CD4-positive, alpha-beta memory T cell (primary cell): ENCODE measurements at places on chromosomes 5 and 9. TPM values are rescaled to one million over a fixed set of nuclear protein-coding genes. Genes with fewer than 3 reads are reported as not detected.

The GNA14 gene
- not detected for polyA plus RNA-seq

The NOXA1 gene
- polyA plus RNA-seq: 0.29 TPM

The MAPKAP1 gene
- 59.1 TPM for polyA plus RNA-seq

The ZNF879 gene
- 4.4 TPM for polyA plus RNA-seq

The DBN1 gene
- polyA plus RNA-seq: not detected

- no peaks in the 10 kb centered on the region for H3K36me3 ChIP-seq
- no peaks in the 10 kb centered on the region for H3K27me3 ChIP-seq
- H3K27ac ChIP-seq: no peak overlapping the region
- no peak overlapping the region for H3K4me3 ChIP-seq
These were observed 70.5 kb downstream of the FOCAD start for GRCh38 chr9:20754556-20754955.

DNA sequence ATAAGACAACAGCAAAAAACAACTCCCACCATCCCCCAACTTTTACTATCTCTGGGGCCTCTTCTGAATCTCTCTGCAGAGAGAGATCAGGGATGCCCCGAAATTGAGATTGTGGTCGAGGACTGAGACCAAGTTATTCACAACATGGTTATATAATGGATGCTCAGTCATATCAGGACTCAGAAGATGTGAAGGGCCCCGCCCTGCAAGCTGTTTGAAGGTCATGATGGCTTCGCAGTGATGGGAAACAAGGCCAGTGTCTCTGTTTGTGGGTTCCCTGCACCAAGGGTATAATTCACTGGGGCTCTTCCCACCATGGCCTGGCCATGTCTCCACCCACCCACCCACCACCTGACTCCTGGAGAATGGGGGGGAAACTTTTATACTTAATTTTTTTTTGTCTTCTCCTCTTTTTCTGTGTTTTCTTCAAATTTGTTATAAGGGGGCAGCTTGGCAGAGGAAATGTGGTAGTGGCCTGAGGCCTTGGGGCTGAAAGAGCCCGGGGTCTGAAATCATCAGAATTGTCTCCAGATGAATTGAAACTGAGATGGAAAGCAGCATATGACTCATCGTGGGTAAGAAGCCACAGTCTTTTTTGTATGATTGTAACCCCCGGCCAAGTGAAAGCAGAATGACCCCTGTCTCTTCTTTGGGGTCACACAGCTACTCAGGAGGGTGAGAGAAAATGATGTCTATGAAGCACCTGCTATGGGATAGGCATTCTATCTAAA is 15.0 kb upstream of the TEX48 start:
- no peaks in the 10 kb centered on the region for H3K27me3 ChIP-seq
- no peak overlapping the region for H3K27ac ChIP-seq
- H3K4me3 ChIP-seq: no peak overlapping the region
- H3K36me3 ChIP-seq: no peaks in the 10 kb centered on the region
- peak; percentile 16 for DNase-seq

DNA sequence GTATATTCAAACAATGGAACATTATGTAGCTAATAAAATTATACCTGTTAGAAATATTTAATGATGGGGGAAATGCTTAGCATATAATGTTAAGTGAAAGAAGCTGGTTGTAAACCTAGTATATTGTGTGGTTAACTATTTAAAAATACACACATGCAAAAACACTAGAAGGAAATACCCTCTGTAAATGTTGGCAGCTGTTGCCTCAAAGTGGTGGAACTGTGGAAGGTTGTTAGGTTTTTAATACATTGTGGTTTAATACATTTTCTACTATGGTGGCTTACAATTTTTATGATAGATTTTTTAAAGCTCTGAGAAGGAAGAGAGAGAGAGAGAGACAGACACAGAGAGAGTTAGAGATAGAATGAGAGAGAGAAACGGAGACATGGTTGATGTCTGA is 74.9 kb downstream of the COL15A1 start:
- no peak overlapping the region for H3K4me3 ChIP-seq
- H3K27ac ChIP-seq: no peak overlapping the region
- H3K36me3 ChIP-seq: no peaks in the 10 kb centered on the region
- DNase-seq: no peak
- peaks cover 9% of the 10 kb centered on the region for H3K4me1 ChIP-seq
- H3K27me3 ChIP-seq: no peaks in the 10 kb centered on the region

DNA sequence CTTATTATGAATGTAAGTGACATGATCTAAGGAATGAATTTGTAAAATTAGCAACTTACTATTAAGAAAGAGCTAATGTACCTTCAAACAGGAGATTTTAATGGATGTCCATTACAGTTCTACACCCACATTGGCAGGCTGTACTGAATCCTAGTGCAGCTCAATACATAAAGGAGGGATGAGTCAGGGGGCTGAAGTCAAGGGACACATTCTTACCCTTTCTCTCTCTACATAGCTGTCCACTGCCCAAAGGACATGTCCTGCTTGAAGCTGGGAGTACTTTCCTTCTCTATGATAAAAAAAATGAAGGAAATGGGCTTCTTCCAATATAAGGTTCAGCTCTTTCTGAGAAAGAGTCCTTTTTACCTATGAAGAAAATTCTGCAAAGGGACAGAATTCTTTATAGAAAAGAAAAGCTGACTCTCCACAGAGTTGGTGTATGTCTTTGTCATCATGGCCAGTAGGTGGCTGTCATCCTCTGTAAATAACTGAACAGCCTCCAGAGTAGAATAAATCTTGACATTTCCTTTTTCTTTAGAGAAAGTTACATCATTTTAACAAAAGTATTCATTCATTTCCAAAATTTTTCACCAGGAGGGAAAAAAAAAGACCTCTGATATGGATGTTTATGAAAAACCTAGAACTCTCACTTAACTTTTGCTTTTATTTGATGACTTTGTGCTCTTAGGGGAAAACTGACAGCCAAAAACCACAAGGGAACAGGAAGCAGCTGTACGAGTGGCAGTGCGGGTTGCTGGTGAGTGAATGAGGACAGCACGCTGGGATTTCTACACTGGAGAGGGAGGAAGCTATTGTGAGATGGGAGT is 13.1 kb upstream of the IFNA14 start:
- H3K4me3 ChIP-seq: no peak overlapping the region
- no peak overlapping the region for H3K27ac ChIP-seq
- no peaks in the 10 kb centered on the region for H3K36me3 ChIP-seq

DNA sequence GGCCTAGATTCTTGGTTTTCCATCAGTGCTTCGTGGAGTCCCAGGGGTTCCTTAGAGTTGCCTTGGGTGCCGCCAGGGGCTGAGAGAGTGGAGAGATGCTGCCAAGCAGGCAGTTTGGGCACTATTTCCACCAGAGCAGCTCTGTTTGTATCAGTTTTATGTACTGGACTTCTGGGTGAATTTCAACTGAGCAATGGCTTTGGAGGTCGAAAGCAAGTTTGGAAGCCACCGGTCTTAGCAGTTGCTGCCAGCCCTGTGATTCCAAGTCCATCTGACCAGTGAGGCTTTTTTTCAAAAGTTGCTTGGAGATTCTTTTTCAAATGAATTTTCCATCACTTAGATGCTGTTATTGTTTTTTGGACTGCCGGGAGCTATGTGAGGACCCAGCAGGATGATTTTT is 68.5 kb downstream of the ANGPTL2 start:
- H3K27ac ChIP-seq: no peak overlapping the region
- H3K4me3 ChIP-seq: no peak overlapping the region
- DNase-seq: no peak
- H3K4me1 ChIP-seq: peaks cover 9% of the 10 kb centered on the region
- no peaks in the 10 kb centered on the region for H3K27me3 ChIP-seq

- H3K27ac ChIP-seq: no peak overlapping the region
- DNase-seq: no peak
- H3K27me3 ChIP-seq: no peaks in the 10 kb centered on the region
- no peaks in the 10 kb centered on the region for H3K4me1 ChIP-seq
These were observed 84.2 kb downstream of the SGCD start for GRCh38 chr5:156411185-156411613.

GRCh38 chr9:77980622-77981021 is 51.0 kb downstream of the GNAQ start:
- H3K4me3 ChIP-seq: no peak overlapping the region
- H3K27me3 ChIP-seq: no peaks in the 10 kb centered on the region
- no peaks in the 10 kb centered on the region for H3K36me3 ChIP-seq
- no peak overlapping the region for H3K27ac ChIP-seq
- DNase-seq: no peak
- H3K4me1 ChIP-seq: peaks cover 59% of the 10 kb centered on the region
